CD4-positive, alpha-beta T cell (primary cell): ENCODE measurements at places on chromosomes 2 and 18.

GRCh38 chr2:162198239-162198638 is 45.0 kb downstream of the FAP start:
- DNase-seq = no peak

DNA sequence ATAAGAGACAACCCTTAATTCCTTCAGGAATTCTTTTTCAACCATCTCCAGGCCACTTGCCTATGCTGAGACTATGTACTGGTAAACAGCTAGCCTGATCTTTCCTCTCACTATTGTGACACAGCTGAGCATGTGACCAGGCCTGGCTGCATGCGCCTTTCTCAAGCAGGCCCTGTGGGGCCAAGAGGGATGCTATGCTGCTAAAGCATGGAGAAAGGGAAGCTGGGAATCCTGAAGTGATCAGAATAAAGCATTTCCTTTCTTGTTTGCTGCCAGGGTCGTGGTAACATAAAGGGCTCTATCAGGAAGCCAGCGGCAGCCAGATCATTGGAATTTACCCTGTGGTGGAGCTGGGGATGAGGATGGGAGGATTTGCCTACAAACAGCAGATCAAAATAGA is 29.8 kb upstream of the LCLAT1 start:
- DNase-seq = no peak

DNA sequence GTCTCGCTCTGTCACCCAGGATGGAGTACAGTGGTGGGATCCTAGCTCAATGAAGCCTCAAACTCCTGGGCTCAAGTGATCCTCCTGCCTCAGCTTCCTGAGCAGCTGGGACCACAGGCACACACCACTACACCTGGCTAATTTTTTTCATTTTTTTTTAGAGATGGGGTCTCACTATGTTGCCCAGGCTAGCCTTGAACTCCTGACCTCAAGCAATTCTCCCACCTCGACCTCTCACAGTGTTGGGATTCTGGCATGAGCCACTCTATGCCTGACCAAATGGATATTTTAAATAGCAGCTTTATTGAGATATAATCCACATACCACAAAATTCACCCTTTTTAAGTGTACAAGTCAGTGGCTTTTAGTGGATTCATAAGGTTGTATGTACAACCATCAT is 11.1 kb downstream of the RNF149 start:
- DNase-seq = no peak

DNA sequence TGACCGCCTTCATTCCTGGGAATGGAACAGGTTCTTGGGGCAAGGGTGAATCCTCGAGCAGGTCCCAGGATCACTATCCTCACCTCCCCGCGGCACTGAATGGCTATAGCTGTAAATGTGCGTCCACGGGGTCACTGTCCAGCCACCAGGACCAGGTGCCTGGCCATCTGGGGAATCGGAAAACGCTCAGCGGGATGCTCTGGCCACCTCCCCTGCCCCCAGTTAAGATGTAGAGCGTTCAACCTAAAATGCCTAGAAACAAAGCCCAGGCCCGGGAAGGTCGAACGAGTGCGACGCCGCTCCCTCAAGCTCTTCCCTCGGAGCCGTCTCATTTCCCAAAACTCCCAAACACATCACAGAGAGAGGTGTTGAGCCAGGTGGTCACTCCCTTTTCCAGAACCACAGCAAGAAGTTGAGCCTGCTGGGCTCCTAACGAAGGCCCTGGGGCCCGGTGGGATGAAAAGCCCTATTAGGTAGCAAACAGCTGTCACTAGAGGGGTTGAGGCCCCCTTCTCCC is 795 bp upstream of the CAPN10 start:
- DNase-seq = no peak

GRCh38 chr2:161112908-161113307 is 47.3 kb upstream of the TANK start:
- no peak for DNase-seq

- DNase-seq = no peak
Measured at GRCh38 chr2:149894226-149894625, 306.7 kb upstream of the MMADHC start.

GRCh38 chr18:78868330-78869316 is 111.0 kb upstream of the SALL3 start:
- no peak for DNase-seq

- no peak for DNase-seq
Measured at GRCh38 chr2:62641410-62641843, 64.1 kb upstream of the EHBP1 start.

GRCh38 chr2:233758849-233759248 is 1.2 kb upstream of the UGT1A1 start:
- DNase-seq = no peak

GRCh38 chr2:85974390-85974789 is 85.6 kb upstream of the ST3GAL5 start:
- DNase-seq = no peak

DNA sequence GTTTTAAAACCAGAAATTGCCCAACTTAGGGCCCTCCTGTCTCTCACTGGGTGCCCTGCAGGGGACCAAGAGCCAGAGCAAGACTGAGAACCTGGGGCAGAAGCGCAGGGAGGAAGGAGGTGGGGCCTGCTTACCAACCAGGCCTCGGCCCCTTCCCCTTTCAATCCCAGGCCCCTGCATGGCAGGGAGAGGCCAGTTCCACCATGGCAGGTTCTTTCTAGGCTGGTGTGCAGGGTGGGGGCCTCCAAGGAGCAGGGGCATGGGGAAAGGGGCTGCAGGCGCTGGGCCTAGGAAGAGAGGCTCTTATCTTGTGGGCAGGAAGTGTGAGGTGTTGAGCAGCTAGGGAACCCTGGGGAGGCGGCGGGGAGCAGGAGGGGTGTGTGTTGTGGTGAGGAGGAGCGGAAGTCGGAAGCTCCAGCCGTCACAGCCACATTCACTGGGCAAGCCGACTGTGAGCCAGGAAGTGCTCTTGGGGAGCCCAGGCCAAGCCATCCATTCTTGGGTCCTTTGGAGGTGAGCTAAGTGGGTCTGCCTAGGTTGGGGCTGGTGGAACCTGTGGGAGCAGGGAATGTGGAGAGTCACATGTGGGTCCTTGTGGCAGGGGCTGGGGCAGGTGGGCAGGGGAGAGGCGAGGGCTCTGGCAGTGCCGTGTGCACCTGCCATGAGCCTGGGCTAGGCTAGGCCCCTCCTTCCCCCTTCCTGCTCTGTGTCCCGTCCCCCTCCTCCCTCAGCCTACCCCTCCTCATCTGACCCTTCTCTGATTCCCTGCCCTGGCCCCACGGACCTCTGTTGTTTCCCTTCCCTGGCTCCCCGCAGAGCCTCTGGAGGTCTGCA is at the start of gene PSD4:
TSS of gene PSD4 (plus strand) at position 430 of the 834 bp plus-strand sequence. CDS start 8,486 bp downstream, outside the sequence.
- peak; percentile 95 for DNase-seq

DNA sequence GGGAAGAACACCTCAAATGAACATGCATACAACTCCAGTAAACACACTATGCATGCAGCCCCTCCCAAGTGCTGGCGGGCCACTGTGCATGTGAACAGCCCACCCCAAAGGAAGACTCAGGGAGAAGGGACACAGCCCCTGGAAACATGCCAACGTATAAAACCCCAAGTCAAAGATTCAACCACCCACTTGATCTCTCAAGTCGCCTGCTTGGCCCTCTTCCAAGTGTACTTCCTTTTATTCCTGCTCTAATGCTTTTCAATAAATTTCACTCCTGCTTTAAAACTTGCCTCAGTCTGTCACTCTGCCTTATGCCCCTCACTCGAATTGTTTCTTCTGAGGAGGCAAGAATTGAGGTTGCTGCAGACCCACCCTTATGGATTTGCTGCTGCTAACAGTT is 139.1 kb downstream of the C1D start:
- DNase-seq = no peak

DNA sequence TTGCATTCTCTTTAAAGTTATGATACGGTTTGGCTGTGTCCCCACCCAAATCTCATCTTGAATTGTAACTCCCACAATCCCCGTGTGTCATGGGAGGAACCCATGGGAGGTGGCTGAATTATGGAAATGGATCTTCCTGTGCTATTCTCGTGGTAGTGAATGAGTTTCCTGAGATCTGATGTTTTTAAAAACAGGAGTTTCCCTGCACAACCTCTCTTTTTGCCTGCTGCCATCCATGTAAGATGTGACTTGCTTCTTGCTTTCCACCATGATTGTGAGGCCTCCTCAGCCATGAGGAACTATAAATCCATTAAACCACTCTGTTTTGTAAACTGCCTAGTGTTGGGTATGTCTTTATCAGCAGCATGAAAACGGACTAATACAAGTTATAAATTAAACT is 37.5 kb upstream of the SESTD1 start:
- no peak for DNase-seq
